ENCODE measurements at places on chromosomes 3 and 15.
A peak's percentile ranks its signal among the peaks of the same experiment; 100 is the strongest.

- no peak for DNase-seq
Observed at GRCh38 chr3:111903067-111903511, 44.0 kb downstream of the PHLDB2 start.

DNA sequence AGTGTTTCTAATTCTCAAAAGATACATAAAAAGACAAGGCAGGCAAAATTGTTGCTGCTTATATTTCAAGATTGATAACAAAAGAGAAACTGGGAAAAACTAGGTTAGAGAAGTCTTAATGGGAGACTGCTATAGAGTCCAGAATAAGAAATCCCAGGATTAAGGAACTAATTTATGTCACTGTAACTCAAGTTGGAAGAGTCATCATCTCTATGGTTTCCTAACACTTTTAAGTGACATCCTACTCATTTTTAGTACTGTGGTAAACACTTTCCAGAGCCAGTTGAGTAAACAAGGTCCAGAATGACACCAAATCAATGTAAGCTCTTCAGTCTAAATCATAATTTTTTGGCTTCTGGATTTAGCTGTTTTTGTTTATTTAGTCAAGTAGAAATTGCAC, 8.0 kb downstream of the CLDN16 start:
- no peak for DNase-seq

GRCh38 chr15:41609123-41609522, 50.1 kb downstream of the TYRO3 start:
- DNase-seq = no peak

GRCh38 chr3:52313774-52314188, 2.3 kb upstream of the DNAH1 start:
- DNase-seq = no peak

GRCh38 chr3:150324245-150324644, 83.9 kb upstream of the TSC22D2 start:
- DNase-seq = no peak

DNA sequence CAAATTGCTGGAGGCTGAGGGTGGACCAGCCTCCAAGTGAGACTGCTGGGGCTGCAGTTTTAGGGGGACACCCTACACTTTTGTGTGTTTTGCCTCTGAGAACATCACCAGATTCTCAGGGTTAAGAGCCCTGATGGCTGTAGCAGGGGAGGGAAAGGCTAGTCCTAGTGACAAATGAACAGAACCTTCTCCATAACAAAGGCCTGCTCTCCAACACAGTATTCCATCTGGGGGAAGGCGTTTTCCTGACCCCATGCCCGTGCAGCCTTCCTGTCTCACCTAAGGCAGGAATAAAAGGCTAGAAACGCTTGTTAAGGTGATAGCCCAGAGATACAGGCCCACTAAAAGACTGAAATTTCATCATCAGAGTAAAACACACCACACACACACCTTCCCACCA, 50.2 kb upstream of the NSMCE3 start:
- no peak for DNase-seq

DNA sequence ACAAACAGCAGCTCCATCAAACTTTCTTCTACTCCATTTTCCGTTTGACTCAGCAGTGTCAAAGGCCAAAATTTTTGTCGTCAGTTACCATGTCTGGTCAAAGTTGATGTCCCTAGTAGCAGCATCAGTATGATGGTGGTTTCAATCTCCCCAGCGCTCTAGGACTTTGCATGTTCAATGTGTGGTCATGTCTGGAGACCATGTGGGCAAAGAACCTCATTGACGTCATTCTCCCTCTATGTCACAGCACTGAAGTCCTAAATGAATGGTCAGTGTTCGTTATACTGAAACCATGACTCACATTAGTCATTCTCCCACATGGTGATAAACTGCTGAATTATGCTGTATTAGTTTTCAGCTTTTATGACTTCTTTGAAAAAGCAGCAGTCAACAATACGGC, 23.2 kb downstream of the SHC4 start:
- no peak for DNase-seq

DNA sequence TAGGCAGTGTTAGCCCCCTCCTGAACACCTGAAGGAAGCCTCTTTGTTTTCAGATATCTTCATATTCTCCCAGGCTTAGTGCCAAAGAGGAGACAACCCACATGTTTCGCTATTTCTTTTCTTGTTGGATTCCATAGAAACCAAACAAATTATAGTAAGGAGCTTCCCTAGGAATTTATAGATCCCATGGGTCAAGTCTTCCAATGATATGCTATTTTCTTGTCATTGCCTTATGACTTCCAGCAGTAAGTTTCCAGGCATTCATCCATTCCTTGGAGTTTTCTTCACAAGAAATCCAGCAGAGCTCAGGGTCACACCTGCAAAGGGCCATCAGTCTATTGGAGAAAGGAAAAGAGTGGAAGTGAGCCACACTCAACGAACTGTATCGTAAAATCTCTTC, 9.9 kb upstream of the KCNMB2 start:
- no peak for DNase-seq

DNA sequence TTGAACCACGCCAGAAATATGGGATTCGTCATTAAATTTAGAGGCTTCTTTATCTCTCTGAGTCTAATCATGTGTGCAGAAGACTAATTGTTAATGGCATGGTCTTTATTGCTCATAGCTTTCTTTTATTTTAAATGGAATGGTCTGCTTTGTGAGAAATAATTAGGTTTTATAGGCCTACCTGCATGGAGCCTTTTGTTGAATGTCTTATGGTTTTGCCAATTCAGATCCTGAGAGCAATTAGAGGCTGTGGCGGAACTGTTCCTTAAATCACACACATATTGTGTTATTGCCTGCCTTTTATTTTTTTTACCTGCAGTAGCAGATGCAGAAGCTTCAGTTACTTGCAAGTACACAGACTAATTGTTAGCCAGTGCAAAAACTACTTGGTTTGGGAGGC, 306.2 kb downstream of the NLGN1 start:
- DNase-seq = no peak

DNA sequence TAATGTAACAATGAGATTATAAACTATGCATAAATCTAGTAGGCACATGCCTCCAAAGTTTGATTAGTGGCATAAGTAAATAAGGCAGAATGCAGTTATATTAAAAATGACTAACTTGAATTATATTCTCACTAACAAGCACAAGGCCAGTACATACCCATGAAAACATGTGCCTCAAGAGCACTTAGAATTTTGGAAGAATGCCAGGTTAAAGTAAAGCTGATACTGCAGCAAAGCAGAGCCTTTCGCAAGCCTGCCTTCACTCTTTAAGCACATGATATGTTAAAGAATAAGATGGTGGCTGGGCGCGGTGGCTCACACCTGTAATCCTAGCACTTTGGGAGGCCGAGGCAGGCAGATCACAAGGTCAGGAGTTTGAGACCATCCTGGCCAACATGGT, 49.0 kb downstream of the KBTBD12 start:
- no peak for DNase-seq

GRCh38 chr3:23239211-23240068, 36.3 kb downstream of the UBE2E2 start:
- DNase-seq = no peak

DNA sequence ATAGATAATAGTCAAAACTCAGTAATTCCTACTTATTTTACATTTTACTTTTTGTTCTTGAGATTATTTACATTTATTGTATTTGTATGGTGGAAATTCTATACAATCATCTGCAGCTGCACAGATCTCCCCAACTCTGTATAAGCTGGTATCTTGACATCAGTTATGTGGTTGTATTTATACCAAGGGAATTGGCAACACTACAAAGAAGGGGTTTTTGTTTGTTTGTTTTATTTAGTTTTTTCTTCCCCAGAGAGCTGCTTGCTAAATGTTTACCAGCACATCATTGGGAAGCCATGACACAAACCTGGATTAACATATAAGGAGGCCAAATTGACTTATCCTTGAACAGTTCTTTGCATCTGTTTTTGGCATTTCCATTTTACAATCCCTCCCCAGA, 389.2 kb upstream of the KCNMB2 start:
- no peak for DNase-seq

GRCh38 chr3:25655659-25656058, 9.0 kb downstream of the TOP2B start:
- no peak for DNase-seq

- DNase-seq = no peak
Observed at GRCh38 chr3:63324621-63325020, 46.5 kb downstream of the SYNPR start.

- DNase-seq = no peak
Observed at GRCh38 chr3:143155756-143156155, 36.2 kb downstream of the CHST2 start.

DNA sequence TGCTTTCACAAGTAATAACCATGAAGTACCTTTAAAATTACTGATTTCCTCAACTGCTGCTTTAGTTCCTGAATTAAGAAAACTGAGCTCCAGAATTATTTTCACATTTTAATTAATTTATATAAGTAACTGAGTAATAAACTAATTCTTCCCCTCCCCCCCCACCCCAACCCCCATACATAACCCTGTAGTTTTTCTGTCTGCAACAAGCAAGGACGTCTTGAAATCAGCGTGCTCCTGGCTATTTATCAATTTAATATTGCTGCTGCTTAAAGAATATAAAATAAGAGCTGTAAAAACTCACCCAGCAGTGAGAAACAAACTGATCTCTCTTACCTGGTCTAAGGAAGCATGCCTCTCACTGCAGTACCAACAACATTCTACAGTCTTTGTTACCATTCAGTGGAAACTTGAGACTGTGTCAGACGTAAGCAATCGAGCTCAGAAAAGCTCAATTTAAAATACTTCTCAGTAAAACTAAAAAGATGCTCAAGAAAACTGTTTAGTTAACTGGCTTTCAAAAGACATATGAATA, 121.0 kb downstream of the TFDP2 start:
- DNase-seq = no peak

DNA sequence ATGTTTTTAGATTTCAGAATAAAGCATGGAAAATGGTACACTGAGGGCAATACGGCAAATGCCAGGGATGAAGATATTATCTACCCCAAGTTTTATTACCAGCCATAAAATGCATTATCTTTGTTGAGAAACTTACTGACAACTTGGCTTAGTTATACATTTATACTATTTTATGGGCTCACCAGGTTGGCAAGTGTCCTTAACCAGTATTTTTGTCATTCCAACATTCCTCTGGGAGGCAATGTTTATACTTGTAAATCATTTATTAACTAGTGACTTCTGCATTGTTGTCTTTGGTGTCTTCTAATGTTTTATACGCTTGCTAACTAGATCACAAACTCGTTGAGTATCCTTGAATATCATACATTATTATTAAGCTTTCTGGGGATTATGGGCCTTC, 18.0 kb upstream of the ADGRG7 start:
- no peak for DNase-seq

GRCh38 chr15:29031502-29032228, 145.9 kb downstream of the APBA2 start:
- no peak for DNase-seq

- no peak for DNase-seq
Observed at GRCh38 chr3:183816681-183817510, 8.5 kb downstream of the MAP6D1 start.

- no peak for DNase-seq
Observed at GRCh38 chr3:13474776-13475303, 5.3 kb upstream of the HDAC11 start.

- DNase-seq = no peak
Observed at GRCh38 chr15:87910301-87910700, 346.2 kb downstream of the NTRK3 start.

DNA sequence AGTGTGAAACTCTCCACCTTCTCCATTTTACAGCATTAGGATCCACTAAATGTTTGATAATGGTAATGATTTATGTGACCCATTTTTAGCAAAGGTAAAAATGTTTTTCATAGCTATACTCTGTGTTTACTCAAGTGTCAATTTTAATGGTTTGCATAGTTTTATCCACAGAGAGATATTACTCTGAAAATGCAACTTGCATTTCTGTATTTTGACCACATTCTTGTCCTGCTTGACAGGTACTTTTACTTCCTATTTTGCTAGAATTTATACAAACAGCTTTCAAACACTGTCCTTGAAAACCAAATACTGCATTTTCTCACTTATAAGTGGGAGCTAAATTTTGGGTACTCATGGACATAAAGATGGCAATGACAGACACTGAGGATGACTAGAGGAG, 62.9 kb downstream of the SERPINI1 start:
- no peak for DNase-seq

DNA sequence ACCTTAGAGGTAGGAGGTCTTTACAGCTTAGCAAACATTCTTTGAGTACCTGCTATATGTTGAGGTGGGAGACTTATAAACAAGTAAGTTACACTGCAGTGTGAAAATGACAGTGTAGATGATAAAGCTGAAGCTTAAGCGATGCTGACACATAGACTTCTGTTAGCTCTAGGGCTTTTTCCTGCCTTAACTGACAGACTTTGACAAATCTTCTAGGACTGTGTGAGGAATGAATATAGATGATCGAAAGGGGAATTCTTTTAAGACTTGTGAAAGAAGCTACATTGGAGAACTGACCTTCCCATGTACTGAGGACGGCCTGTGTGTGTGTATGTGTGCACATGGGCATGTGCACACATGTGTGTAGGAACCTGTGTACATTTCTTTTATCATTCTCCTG, 22.7 kb downstream of the BOC start:
- DNase-seq = no peak

- DNase-seq = no peak
Observed at GRCh38 chr3:80769683-80770082, 991.8 kb downstream of the GBE1 start.

GRCh38 chr3:132079147-132079546, 44.3 kb upstream of the CPNE4 start:
- DNase-seq = no peak

GRCh38 chr15:100835636-100836035, 44.0 kb upstream of the ALDH1A3 start:
- no peak for DNase-seq

GRCh38 chr15:79516155-79516554, 84.0 kb downstream of the MINAR1 start:
- no peak for DNase-seq

GRCh38 chr3:123813876-123814275, 70.3 kb downstream of the MYLK start:
- DNase-seq = no peak

DNA sequence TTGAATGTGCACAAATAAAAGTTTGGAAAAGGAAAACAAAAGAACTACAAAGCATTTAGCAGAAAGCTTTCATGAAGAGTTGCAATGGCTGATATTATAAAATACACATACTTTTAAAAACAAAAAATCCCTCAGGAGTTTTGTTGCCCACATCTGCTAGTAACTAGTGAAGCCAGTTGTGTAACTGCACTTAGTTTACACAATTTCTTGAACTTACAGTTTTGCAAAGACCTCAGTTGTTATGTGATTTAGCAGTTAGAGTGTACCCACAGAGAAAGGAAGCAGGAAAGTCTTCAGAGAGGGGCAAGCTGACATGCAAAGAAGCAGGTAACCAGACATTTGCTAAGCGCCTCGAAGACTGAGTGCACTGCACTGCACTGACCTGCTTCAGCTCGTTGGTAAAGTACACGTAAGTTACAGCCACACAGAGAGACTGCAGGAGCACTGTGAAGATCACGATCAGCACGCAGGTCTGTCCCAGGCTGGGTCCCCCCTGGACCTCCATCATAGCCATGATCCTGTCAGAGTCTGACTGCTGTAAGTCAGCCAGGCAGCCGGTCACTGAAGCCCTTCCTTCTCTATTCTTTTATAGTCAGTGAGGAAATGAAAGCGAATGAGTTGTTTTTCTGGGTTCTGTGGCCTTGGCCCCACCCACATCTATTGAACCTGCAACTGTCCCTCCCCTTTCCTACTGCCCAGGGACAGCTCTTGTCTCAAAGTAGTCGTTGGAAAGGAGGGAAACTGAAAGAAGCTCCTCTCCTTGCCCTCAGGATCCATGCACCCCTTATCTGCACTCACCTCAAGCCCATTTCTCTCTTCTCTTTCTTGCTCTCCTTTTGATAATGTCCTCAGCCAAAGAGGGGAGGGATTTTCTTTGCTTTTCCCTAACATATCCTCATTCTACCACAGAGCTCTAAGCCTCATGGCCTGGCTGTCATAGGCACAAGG, at the start of gene TNFSF10:
Gene TNFSF10, minus strand, starts transcription at position 560 of the 948 bp plus-strand sequence. Its CDS starts 46 bp downstream, at position 514.
- peak; percentile 9 for DNase-seq

- no peak for DNase-seq
Observed at GRCh38 chr3:188303823-188304222, 149.9 kb downstream of the LPP start.

All from activated CD8-positive, alpha-beta memory T cell treated with anti-CD3 and anti-CD28 coated beads for 1 hour (primary cell).